ENCODE measurements at places on chromosomes 2 and 18.

GRCh38 chr2:238919307-238919706, 71.4 kb downstream of the TWIST2 start:
- DNase-seq: no peak

GRCh38 chr18:21047126-21047525, 64.5 kb downstream of the ROCK1 start:
- DNase-seq: no peak

DNA sequence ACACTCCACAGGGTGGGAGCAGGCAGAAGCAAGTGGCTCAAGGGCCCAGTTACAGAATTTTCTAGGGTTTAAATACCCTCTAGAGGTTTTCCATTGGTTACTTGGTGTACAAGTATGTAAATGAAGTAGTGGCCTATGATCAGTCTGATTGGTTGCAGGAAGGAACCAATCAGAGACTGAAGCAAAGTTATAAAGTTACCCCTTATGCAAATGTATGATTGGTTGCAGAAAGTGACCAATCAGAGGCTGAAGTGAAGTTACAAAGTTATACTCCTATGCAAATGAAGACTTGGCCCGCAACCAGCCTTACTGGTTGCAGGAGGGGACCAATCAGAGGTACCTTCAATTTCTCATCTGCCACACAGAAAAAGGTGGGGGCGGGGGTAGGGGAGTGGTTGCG, 154.6 kb downstream of the INO80D start:
- DNase-seq: no peak

DNA sequence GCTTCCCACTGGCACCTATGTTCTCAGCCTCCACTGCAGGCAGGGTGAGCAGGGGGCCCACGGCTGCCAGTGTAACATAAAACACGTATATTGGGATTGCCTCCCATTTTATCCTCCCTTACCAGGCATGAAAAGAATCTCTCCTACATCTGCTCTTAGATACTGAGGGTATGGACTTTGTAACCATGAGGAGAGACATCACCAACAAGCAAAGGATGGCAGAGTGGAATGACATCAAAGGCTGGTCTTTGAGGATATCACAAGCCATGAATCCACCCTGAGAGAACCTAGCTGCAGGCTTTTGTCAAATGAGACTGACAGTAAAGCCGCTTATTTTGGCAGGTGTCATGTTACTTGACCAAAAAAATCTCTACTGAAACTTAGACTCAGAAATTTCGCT, 7.4 kb downstream of the NPHP1 start:
- DNase-seq: no peak

GRCh38 chr18:26961839-26962238, 96.3 kb upstream of the AQP4 start:
- no peak for DNase-seq

DNA sequence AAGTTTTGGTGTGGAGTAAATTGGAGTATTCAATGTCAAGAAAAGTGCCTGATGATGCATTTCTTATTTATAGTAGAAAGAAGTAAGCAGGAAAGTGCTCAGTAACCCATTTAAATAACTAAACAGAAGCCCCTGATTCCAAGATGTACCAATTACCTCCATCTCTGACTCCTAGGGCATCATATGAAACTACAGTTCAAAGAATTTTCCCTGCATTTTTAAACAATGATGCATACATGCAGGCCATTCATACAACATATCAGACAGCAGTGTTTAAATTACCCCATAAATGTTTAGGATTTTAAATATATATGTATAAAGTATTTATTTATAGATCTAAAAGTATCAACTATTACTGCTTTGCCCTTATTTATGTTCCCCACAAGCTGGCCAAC, 36.2 kb downstream of the FTCDNL1 start:
- no peak for DNase-seq

DNA sequence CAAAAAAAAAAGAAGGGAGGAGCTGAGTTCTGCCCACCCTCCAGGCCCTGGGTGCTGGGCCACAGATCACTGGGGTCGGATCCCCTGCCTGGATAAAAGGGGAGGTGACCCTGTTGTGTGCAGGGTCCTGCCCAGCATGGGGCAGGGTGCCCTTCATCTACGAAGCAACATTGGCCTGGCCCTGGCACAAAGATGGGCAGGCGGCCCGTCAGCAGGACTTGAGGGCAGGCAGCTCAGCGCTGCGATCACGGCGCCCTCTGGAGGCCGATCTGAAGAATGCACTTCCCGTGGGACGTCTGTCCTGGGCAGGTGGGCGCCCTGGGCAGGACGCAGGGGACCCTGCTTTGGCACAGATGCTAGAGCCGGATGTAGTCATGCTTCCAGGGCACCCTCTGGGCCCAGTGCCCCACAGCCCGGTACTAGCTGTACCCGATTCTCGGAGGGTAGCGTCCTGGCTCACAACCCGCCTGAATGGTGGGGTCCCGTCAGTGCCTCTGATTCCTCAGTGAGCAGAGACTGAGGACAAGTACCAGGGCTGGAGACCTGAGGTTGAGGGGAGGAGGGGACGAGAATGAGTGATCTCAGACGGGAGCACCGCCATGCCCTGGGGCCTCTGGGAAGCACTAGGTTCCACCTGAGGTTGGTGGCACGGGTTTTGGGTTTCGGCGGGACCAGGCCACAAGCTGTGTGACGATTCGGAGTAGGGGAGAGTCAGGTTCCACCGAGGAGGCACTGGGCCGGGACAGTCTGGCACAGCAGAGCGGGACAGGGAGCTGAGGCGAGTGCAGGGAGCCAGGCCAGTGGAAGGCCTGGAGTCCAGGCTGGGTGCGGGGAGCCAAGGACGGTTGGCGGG, 18.0 kb downstream of the ARID5A start:
- peak; percentile 65 for DNase-seq

- no peak for DNase-seq
Observed at GRCh38 chr2:152115952-152116351, 17.1 kb upstream of the CACNB4 start.

DNA sequence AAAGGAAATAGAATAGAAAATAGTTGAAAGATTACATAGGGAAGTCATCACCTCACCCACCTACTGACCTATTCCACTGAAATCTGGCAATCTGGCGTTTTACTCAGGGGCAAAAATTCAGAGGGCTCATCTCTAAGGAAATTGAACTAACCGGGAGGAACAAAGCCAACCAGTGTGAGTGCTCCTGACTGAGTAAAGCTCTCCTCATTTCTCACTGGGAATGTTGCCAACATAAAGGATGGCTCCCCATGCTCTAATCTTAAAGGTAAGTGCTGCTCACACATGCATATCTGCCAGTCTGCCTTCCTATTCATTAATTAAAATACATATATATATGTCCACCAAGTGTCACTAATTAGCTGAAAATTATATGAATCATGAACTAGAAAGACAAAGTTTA, 13.5 kb upstream of the DOK6 start:
- no peak for DNase-seq

DNA sequence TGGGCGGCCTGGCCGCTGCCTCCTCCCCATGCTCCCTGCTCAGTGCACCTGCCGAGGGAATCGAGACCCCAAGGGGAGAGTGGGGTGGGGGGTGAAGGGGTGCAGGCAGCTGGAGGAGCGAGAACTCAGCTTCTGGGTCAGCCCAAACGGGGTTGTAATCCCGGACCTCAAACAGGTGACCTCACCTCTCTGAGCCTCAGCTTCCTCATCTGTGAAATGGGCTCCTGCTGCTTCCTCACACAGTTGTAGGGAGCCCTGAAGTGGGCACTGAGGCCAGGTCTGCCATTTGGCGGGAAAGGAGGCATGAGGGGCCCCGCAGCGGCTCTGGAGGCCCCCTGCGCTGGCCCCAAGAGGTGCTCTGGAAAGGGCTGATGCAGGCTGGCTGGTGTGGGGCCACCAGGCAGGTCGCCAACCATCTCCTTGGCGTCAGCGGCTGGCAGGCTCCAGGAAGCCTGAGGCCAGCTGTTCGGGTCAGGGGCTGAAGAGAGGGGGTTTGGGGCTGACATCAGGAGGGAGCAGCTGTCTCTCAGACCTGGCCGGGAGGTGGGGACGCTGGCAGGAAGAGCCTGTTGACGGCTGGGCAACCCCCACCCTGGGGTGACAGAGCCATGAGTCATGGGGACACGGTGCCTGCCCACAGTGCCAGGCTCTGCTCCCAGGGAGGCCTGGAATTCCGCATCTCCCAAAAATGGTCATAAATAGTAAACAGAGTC, 4.9 kb downstream of the KLHL30 start:
- no peak for DNase-seq

GRCh38 chr2:32363597-32363996, 6.8 kb downstream of the BIRC6 start:
- DNase-seq: no peak

DNA sequence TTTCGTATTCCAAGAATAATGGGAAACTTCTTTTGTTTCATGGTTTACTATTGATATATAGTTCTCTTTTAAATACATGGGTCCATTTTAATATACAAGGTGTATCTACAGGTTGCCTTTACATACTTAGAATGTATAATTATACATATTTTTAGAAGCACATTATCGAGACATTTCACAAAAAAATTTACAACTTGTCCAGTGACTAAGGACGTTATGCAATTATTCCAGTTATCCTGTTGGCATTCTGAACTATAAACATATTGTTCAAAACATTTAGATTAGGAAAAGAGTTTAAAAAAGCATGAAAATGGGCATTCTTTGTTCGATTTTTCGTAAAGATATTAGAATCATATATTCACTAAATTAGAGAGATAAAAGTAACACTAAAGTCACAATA, 344.6 kb upstream of the TMEFF2 start:
- no peak for DNase-seq

DNA sequence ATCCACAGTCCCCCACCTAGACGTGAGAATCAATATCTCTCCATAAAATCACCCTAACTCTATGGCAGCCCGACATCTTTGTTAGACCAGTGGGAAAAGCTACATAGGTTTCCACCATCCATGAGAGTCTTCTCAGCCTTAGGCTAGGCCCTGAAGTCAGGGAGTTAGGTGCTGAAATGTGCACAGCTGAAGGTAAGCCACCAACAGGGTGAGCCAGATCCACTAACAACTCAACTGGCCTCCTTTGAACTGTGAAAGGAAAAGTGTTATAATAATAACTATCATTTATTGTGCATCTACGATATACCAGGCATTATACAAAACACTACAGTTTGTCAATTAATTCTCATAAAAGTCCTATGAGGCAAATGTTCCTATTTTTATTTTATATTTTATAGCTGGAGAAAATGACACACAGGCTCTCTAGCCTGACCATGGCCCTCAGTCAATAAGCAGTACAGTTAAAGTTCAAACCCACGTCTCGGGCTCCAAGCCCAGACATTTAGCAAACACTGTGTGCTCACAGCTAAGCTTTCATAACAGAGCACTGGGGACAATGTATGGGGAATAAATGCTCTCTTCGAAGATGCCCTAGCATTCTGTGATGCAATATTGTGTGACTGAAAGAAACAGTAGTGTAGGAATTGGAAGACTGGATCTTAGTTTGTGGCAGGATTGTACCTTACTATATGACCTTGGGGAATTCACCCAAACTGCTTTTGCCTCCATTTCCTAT, 11.2 kb upstream of the CYP27C1 start:
- DNase-seq: no peak
